ENCODE measurements at places on chromosomes 4 and X.

GRCh38 chr4:186307497-186307896, 41.5 kb downstream of the F11 start:
- no peak for DNase-seq

DNA sequence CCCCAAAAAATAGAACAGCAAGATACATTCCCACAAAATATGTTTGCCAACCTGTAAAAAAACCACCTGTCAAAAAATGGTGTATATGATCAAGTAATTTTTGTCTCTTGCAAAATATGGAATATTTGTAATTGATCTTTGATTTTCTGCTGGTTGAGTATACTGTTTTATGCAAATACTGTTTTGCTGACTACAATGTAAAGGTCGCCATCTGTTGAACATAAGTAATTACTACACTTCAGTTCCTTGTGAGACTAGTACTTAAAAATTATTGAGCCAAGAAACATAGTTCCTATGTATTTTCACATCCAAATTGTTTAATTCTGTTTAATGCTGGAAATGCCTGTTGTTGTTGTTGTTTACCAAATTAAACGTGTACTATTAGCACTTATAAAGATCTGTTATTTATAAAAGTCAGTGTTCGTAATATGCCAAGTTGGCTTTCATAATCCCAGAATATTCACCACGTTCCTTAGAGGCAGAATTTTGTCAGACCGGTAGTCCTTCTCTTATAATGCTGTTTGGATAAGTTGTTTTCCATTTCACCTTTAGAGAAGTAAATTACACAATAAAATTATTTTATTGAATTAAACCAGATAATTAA, 144.2 kb downstream of the PDLIM5 start:
- DNase-seq = peak; percentile 61

DNA sequence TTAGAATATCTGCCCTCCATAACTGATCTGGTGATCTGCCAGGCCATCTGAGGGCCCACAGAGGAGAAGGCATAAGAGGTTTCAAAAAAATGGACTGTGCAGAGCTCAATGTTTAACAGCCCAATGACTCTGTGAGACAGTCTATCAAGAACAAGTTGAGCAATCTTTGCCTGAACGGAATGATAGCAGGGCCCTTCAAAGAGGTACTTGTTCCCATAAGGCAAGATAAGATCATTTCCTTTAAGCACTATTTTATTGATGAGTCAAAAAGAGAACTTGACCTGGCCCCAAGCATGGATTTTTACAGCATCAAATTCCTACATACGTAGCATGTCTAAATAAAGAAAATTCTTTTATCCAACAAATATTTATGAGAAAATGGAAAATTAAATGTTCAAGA, 182.8 kb downstream of the IDS start:
- no peak for DNase-seq

DNA sequence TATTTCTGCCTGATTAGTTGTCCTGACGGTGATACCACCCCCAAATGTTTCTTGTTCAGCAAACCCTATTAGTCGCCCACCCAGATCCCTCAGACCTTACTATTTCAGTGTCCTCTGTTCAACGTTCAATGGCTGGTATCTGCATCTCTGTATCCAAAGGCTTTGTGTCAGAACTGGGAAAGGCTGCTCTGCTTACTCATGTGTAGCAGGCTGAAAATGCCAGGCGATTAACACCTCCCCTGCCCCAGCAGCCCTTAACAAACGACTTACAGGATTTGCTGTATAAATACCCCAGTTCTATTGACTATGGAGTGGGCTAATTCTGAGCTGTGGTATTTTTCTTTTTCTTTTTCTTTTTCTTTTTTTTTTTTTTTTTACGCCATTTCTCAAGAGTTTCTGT, 415.0 kb downstream of the ZNF674 start:
- DNase-seq = peak; percentile 77

- no peak for DNase-seq
These were observed 20.4 kb downstream of the PIN4 start for GRCh38 chrX:72201836-72202536.

DNA sequence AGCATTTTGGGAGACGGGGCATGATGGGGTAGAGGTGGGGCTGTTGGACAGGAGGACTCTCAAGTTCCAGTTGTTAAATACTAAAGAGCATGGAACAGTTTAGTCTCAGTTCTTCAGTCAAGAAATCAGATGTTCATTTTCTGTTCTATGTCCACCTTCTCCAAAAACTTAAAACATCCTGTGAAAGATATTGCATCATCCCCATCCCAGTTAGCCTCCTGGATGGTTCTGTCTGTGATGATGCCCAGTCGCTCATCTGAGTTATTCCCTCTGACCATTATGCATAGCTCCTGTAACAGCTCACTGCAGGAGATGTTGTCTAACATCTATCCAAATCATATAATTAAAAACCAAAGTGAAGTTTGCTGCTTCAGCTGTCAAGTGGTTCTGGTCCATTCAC, 32.1 kb upstream of the SCML1 start:
- DNase-seq = no peak

- no peak for DNase-seq
These were observed 49.9 kb upstream of the HELT start for GRCh38 chr4:184968366-184968765.

GRCh38 chr4:117640836-117641235, 393.4 kb upstream of the NDST3 start:
- DNase-seq = no peak

GRCh38 chrX:116726806-116727205, 264.0 kb upstream of the CT83 start:
- no peak for DNase-seq

DNA sequence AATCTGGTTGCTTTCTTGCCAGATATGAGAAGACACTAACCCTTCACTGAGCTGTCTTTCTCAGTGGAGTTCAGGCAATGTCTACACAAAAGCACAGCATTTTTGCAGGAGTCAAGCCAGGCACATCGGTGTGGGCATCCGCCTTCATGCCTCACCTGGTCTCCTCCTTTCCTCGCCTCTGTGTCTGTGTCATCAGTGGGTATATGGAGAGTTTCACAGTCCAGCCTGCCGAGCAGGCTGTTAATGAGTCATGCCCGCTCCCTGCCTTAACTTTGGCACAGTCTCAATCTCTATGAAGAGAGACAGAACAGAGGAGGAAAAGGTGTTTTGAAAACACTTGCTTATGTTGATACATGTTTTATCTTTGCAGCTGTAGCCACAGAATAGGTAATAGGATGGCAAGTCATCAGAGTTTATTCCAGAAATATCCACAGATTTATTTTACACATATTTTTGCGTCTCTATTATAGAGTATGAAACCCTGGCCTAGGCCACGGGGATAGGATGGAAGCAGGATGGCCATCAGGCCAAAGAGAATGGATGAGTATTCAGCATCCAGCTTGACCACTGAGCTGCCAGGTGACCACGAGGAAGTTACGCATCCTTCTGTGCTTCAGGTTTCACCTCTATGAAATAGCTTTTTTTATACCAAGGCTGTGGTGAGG, 32.8 kb upstream of the MAML3 start:
- DNase-seq = peak; percentile 76

- no peak for DNase-seq
These were observed 284.9 kb downstream of the ADGRL3 start for GRCh38 chr4:61485056-61485455.

GRCh38 chr4:112085156-112086035, 59.9 kb upstream of the FAM241A start:
- DNase-seq = no peak

DNA sequence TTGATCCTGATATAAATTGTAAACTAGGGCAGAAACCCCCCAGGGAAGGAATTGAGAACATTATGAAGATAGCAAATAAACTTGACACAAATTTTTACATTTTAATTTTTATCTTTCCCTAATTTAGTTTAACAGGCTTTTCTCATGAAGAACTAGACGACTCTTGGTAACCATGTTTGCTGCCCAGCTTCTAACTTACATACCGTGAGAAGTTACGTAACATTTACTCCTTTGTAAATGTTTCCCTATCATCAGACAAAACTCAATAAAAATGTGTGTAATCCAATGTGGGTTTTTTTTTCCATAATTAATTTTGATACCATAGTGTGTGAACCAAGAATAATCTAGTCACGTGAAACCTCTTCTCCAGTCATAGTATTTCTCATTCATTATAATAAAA, 34.4 kb downstream of the OFD1 start:
- no peak for DNase-seq

Measured in NCI-H69 (cell line).